ENCODE measurements at places on chromosomes 2 and 18.

GRCh38 chr2:102761763-102762162, at the start of gene TMEM182:
TMEM182 (plus strand) TSS chr2:102762031; CDS start chr2:102762218, 187 bp downstream.
- no peak for DNase-seq

- no peak for DNase-seq
Observed at GRCh38 chr2:224369028-224369632, 32.8 kb downstream of the FAM124B start.

- DNase-seq, result no peak
Observed at GRCh38 chr2:26754539-26754938, 9.5 kb upstream of the SLC35F6 start.

DNA sequence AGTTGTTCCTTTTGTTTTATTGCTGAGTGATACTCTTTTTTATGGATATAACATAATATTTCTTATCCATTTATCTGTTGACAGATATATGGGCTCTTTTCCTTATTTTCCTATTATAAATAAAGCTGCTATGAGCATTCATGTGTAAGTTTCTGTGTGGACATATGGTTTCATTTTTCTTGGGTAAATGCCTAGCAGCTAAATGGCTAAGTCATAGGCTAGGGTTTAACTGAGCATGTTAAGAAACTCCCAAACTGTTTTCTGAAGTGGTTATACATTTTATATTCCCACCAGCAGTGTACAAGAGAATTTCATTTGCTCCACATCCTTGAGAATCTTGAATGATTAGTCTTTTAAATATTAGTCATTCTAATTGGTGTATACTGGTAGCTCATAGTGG, 786.6 kb upstream of the CDH2 start:
- no peak for DNase-seq

GRCh38 chr18:10164271-10165071, 250.7 kb downstream of the VAPA start:
- DNase-seq, result no peak

GRCh38 chr2:158701101-158701500, 94.0 kb upstream of the DAPL1 start:
- DNase-seq, result no peak

DNA sequence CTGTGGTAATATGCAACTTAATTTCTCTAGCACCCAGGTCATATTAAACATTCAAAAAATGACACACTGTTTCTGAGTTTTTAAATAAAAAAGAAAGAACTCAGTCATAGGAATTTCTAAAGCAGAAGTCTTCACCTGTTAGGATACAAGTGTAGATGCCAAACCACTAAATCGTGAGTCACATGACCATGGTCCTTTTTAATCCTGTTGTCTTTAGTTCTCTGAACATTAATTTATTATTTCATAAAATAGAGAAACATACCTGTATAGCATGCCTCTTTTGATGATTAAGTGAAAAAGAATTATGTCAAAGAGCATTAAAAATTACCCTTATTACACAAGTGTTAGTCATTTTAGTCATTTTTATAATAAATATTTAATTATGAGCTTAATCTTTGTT, 398.8 kb downstream of the CCDC85A start:
- DNase-seq, result no peak

DNA sequence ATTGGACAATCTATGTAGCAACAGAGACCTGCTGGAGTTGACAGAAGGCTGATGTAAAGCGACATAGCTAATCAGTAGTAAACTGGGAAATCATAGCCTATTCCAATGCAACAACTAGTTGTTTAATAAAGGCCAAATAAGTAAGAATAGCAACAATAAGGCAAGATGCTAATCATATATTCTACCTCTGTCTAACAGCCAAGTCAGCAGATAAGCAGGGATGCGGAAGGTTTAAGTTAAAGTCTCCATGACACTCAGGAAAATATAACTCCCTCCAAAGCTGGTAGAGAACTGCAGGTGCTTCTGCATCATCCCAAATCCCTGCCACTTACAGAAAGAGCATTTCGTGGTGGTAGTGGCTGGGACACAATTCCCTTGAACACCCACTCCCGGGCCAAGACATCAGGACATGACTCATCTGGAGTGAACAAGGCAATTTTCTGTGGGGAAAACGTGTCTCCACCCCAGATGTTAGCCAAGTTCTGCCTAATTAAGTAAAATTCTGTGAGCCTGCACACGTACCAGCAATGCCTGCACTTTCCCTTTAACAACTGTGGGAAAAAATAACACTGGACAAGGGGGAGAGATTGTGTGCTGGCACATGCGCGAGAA, 413.6 kb upstream of the ID2 start:
- no peak for DNase-seq

DNA sequence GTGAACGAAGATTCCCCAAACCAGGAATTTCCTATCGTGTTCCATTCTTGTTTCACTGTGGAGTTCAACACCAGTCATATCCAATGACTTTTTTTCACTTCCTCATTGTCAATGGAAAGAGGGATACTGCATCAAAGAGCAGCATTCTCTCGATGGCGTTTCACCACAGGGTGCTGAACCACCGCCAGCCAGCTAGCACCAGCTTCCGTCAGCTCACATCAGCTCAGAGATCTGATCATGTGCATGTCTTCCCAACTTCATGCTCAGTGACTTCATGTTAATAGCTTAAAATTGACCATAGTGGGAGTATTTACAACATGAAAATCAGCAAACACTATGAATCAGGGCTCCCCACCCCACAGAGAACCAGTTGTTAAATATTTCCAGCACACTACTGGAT, 359.9 kb downstream of the TNS1 start:
- DNase-seq, result no peak

DNA sequence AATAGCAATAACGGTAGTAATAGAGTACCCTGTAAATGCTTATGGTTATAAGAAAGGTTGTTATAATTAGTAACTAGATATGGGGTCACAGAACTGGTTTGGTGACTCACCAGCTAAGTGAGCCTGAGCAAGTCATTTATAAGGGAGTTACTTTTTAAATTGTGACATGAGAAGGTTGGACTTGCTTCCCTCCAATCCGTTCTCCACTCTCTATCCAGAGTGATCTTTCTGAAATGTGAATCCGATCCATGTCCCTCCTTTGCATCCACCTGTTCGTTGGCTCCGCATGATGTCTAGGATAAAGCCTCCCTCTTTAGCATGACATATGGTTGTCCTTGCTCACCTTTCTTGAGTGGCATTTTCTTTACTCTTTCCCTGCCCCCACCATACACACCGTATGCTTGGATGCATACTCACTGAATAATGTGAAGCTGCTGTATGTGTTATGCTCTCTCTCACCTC, 83.1 kb downstream of the CDC42EP3 start:
- DNase-seq, result no peak

- no peak for DNase-seq
Observed at GRCh38 chr18:36211612-36212065, 24.3 kb downstream of the MOCOS start.

- no peak for DNase-seq
Observed at GRCh38 chr2:44211183-44211582, 42.5 kb downstream of the PPM1B start.

DNA sequence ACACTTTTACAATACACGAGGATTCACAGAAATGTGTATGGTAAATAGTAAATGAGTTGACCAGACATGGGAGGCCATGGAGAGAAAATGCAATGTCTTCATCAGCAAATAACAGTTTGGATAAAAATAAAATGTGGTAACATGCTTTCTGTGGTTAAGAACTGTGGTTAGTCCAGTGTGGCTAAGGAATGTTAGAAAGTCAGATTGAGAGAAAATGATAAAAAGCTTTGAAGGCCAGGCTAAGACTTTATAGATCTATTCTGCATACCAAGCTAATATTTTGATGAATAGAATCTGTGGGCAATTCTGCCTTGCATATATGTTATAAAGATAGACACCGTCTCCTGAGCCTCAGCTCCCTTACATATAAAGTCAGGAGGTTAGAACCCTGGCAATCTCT, 215.9 kb downstream of the SOX11 start:
- no peak for DNase-seq

- DNase-seq, result no peak
Observed at GRCh38 chr2:200408428-200409316, 101.2 kb downstream of the KCTD18 start.

- no peak for DNase-seq
Observed at GRCh38 chr2:4140281-4140970, 437.1 kb downstream of the DCDC2C start.

GRCh38 chr2:54984476-54984875, 65.8 kb downstream of the RTN4 start:
- DNase-seq, result no peak

- DNase-seq, result no peak
Observed at GRCh38 chr2:167965907-167966761, 281.3 kb downstream of the STK39 start.

DNA sequence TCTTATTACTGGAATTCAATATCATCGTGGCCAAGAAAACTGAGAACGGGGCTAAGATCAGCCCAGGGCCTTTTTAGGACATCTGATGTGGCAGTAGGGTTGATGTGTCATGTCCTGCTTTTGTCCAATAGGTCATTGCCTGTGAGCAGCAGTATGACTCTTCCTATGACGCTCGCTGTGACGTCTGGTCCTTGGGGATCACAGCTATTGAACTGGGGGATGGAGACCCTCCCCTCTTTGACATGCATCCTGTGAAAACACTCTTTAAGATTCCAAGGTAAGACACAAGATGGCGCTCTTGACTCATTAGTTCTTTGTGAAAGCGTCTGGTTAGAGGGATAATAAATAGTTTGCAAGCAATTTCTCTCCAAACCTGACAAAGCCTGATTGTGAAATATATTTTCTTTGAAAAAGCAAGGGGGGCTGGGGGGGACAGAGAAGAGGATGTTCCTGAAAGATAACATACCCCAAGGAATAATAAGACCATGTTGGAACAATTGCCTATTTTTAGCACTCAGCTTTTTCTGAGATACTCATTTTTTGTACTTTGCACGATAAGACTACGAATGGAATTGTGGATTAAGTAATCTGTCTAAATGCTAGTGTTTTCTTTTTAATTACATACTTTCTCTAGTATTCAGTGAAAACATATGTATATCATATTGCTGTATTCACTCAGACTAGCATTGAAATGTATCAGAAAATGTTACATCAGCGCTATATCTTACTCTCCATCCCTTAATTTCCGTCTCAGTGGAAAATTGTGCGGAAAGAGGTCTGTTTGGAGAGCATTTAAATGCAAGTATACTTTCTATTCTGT, 58.1 kb downstream of the MYO3B start:
- DNase-seq, result no peak

GRCh38 chr2:32485399-32485798, 128.6 kb downstream of the BIRC6 start:
- no peak for DNase-seq

- DNase-seq, result no peak
Observed at GRCh38 chr2:215476424-215476823, 40.6 kb upstream of the FN1 start.

- no peak for DNase-seq
Observed at GRCh38 chr18:57539702-57540101, 46.8 kb downstream of the FECH start.

DNA sequence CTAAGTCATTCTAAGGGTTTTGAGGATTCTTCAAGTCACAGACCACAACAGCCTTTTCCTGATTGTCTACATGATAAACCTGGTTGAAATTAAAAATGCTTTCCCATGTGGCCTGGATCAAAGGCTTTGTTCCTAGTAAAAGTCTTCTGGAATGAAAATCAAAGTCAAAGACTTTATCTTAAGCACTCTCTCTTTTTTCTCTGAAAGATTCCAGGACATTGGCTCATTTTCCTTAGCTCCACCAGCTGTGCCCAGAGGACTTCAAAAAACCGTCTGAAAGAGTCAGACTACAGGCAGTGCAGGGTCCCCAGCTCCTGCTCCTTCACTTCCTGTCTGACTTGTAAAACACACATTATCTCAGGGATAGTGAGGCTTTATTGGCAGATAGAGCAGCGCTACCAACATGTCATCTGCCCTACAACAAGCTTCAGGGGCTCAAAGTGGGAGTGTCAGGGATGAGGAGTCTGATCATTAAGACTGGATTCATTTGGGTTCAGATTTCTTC, 148.2 kb downstream of the ESCO1 start:
- DNase-seq, result no peak

- DNase-seq, result no peak
Observed at GRCh38 chr18:8607776-8608742, 1.2 kb upstream of the RAB12 start.

DNA sequence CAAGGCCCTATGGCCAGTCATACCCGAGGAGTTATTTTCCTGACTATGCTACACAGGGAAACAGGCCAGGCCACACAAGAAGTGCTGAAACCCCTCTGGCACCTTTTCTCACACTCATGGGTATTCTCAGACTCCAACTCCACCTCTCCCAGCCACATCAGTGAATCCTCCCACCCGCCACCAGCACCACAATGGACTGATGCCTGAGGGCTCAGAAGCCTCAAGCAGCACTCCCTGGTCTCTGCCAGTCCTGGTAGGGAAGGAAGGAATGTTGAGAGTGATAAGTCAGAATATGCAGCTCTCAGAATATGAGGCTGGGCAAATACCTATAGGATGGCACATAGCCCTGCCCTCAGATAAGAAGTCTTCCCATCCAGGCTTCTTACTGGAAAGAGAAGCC, 391.1 kb downstream of the ALK start:
- DNase-seq, result no peak

DNA sequence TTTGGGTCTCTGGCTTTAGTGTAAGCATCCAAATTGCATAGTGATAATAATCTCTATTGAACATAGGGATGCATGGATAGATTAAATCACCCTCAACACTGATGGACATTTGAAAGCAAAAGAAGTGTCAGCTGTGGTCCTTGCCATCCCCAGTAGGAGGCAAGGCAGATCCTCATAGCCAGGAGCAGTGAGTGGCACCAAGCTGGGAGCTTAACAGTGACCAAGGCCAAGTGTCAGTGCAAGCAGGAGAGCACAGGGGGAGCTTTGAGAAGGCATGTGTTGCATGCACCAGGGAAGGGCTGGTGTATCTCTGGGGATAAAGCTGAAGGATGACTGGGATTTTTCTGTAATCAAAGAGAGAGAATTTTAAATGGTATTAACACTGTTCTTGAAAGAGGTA, 14.7 kb downstream of the SLC14A1 start:
- DNase-seq, result no peak

DNA sequence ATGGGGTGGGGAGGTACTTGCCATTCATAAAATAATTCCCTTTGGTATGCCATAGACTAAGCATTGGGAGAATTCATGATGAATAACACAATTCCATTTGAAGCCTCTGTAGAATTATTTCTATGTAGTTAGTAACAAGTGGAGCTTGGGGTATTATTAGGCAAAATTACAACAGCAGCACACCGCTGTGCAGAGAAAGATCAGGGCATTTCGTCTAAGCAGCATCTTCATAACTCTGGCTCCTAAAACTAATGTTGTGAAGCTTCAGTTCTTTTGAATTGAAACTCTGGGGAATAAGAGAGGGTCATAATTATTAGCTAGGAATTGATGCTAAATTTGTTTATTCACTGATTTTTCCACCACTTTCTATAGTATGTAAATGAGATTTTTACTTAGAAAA, 630.7 kb downstream of the DCC start:
- no peak for DNase-seq

GRCh38 chr2:211931314-211931713, 607.3 kb downstream of the ERBB4 start:
- no peak for DNase-seq
